ENCODE measurements at places on chromosomes 3 and 15.

DNA sequence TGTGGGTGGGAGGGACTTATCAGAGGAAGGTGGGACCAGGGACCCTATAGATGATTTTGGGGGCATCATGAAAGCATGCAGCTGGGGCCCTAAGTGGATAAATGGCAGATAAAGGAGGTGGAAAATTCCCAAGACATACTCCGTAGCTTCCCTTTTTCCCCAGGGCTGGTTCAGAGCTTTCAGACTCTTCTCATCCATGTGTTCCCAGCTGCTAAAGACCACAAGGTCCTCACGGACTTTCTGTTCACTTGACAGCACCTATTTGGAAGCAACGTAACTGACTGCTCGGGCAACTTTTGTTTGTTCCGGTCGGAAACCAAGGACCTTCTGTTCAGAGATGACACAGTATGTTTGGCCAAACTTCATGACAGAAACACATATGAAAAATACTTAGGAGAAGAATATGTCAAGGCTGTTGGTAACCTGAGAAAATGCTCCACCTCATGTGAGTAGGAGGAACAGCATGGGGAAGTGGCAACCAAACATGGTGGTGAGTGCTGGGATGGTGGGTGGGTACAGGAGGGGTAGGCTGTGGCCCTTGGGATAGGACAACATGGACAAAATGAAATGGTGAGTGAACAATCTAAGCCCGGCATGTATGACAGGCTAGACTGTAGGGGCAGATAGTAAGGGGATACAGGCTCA is 28.7 kb upstream of the SRPRB start:
- no peak for DNase-seq

DNA sequence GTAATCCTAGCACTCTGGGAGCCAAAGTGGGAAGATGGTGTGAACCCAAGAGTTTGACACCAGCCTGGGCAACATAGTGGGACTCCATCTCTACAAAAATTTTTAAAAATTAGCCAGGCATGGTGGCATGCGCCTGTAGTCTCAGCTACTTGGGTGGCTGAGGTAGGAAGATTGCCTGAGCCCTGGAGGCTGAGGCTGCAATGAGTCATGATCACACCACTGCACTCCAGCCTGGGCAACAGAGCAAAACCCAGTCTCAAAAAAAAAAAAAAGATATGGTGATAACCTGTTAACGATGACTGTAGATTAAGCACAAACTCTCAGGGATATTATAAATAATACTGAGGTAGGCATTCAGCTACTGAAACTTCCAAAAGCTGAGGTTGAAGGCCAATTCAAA is 107.5 kb downstream of the SLC49A4 start:
- DNase-seq, result no peak

GRCh38 chr15:90872486-90873184 is 4.2 kb downstream of the FURIN start:
- no peak for DNase-seq

- no peak for DNase-seq
These were observed 121.2 kb downstream of the ATG7 start for GRCh38 chr3:11393401-11393800.

DNA sequence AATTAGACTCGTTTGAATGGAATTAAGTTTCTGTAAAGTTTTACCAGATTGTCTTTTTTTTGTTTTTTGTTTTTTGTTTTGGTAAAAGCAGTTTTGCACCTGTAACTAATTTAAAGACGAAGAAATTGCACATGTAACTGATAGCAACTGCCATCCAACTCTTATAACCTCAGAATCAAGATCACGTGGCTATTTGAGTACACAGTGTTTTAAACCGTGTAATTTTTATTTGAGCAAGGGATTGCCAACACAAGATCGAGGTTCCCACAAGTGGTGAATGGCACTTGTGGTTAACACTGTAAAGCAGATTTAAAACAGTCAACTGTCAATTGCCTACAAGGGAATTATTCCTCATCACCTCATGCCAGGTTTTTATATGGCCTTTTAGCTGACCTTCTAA is 67.3 kb downstream of the PPARG start:
- DNase-seq, result no peak

DNA sequence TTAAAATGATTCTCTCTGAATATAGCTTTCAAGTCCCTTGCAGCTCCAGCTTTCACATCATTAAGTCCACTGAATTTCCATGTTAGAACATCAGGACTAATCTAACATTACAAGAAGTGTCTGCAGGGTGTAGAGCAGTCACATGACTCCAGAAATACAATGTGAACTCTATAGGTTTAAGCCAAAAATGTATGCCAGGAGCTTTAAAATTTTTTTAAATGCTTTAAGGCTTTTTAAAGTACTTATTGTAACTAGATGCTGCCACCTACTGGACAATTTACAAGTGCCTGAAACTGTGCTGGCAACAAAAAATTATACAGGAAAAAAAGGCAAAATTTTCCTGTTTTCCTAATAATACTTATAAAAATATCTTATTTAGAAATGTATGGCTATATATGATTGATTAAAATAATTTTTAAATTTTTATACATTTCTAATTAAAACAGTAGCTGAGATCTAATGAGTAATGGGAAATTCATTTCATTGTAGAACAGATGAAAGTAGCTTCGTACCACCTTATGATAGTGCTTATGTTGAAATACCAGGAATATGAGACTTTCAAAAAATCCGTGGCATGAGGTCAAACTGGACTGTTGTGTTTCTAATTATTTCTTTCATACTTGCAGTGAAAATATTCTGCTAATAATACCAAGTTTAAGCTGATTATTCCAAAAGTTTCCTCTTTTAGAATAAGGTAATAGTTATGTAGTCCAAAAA is 25.7 kb downstream of the FSIP1 start:
- DNase-seq, result no peak
